ENCODE measurements at places on chromosomes 11 and 22. TPM values are rescaled to one million over a fixed set of nuclear protein-coding genes. Genes with fewer than 3 reads are reported as not detected.
A peak's percentile ranks its signal among the peaks of the same experiment; 100 is the strongest.

- DNase-seq: no peak
Measured at GRCh38 chr11:124896071-124896750, 1.5 kb downstream of the ROBO4 start.

GRCh38 chr11:112451250-112451649, 190.6 kb upstream of the PLET1 start:
- no peak for DNase-seq

DNA sequence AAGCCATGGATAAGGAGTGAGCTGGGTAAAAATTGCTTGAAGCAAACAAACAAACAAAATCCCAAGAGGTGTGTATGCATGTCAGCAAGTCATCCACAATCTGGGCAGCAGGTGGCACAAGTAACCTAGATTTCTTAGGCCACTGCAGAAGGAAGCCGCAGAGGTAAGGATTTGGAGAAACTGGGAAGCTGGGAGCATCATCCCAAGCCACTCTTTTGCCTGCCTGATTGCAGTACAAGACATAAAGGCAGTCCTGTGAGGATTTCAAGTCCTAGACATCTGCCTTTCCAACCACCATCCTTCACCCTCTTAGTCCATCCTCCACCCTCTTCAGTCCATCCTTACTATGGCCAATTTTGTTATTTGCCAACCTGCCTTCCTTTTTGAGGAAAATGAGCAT, 67.2 kb upstream of the BMAL1 start:
- peak; percentile 79 for DNase-seq

DNA sequence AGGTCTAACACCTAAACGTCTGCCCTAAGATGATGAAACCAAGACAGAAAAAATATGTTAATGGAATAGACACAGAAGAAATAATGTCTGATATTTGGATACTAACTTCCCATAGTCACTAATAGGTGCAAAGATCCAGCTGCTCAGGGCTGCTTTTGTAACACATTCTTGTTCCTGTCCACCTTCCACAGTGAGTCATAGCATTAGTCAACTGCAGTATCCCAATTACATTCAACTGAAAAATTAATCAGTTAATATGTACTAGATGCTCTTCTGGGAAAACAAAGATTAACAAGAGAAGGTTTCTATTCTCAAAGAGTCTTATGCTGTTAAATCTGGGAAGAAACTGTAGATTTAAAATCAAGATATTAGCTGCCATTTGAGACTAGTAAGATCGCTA, 47.6 kb downstream of the HEPHL1 start:
- DNase-seq: no peak

DNA sequence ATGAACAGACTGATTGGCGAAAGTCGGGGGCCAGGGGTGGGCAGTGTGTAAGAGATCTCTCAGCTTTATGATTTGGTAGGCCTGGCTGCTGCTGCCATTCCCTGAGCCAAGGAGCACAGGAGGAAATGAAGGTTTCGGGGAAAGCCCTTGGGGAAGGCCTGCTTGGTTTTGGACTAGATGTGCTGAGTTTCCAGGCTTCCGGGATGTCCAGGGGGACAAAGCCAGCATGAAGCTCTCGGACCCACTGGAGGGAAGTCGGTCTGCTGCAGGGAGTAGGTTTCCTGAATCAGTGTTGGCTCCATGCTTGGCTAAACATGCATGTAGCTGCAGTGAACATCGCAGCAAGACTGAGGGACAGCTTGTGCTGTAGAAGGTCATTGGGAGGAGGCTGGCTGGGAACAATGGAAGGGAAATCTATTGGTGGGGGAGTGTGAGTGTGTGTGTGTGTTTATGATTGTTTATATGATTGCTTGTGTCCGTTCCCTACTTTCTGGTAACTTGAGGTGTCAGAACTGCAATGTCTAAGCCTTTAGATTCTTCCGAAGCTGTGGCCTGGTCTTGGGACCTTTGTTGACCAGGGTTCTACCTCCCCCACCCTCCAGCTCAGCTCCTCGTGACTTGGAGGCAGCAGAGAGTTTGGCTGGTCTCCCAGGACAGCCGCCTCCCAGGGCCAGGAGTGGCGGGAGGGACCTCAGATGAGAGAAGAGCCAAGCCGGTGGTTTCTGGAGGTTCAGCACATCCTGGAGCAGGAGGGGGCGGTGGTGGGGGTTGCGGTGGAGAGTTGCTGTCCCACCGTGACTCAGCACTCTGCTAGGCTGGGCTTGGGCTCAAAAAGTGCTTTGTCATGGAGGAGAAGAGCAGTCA, 4.0 kb upstream of the FTH1 start:
- DNase-seq: peak; percentile 90

GRCh38 chr11:115199481-115200069, 304.6 kb downstream of the CADM1 start:
- no peak for DNase-seq

DNA sequence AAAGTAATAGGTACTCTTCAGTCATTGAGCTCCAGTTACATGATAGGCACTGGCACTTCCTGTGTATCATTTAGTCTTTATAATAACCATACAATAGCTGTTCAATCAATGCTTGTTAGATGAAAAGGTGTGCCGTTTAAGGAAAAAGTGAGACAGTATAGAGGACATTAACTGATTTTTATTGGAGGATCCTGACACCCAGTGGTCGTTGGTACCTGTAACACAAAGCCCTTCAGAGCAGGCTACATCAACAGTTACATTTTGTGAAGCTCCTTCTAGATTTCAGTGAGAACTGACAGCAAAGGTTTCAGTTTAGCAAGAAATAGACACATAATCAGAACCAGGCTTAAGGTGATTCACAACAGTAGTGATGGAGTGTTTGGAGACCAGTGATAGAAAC, 44.2 kb downstream of the CCDC81 start:
- DNase-seq: no peak

DNA sequence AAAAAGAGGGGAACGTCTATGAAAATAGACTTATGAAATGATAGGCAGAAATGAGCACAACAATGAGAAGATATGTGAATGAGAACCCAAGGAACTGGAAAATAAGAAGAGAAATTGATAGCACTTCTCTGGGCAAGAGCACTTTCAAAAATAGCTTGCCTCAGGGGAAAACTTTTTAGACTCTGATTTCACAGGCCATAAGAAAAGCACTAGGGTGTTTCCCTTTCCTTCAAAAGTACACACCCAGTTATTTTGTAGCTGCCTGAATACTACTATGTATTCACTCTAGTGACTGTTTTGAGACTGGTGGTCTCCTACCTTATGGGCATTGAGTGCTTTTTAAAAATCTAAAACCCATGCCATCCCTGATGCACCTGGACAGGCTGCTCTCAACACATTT, 172.3 kb upstream of the SOX6 start:
- DNase-seq: no peak

DNA sequence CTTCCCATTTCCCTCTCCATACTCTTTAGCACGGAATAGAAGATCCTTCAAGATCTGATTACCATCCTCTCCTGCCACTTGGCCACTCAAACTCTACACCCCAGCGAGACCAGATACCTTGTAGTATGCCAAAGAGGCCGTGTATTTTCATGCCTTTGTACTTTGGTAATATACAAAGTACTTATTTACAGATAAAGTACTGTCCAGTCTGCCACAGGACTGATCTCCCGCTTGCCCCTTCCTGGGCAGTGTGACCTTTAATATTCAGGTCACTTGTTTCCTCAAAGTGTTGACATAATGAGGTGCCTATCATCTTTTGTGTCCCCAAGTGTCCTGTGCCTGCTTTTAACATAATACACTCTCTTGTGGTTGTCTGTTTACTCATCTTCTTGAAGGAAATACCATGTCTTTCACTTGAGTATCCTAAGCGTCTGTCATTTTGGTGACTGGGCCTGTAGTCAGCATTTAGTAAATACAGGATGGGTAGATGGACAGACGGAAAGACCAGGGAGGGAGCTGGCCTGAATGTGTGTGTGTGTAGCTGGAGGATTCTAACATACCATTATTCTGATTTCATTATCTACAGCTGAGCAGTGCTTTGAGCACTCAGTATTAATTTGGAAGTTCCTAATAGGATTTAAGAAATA, 137.4 kb downstream of the NAV2 start:
- DNase-seq: no peak

DNA sequence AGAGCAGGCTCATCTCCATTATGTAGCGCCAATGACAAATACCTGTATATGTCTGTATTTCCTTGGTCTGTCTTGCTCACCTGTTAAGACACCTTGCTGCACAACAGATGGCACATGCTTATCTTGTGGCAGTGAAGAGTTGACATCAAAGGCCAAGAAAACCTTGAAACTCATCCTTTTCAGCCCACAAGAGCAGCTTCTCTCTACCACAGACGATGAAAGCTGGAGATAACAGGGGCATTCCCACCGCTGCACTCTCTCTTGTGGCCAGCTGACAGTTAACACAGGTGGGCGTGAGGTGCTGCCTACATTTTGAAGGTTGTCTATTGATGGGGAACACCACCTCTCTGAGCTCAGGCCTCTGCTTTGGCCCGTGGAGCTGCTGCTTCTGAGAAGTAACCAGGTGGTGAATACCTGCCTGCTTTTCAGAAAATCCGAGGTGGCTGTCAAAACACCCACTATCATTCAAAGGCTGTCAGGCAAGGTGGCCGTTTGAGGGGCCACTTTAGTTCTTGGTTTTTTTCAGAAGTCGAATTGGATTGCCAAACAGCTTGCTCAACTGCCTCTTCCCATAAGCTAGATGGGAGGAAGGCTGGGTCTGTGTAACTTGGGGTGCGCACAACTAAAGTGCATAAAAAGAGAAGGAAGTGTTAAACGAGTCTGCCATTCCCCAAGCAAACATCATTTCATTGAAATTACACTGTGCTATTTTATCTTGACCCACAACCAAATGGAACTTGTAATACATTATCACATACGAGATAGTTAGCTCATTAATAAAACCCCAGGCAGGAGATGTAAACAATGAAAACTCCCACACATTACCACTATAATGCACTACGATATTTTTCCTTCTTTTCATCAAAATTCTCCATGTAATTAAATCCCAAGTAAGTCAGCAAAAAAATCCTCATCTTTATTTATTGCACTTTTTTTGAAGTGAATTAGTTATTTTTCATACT, 87.1 kb upstream of the RAG2 start:
- no peak for DNase-seq

GRCh38 chr22:18101536-18101935, 9.1 kb upstream of the TUBA8 start:
- no peak for DNase-seq

DNA sequence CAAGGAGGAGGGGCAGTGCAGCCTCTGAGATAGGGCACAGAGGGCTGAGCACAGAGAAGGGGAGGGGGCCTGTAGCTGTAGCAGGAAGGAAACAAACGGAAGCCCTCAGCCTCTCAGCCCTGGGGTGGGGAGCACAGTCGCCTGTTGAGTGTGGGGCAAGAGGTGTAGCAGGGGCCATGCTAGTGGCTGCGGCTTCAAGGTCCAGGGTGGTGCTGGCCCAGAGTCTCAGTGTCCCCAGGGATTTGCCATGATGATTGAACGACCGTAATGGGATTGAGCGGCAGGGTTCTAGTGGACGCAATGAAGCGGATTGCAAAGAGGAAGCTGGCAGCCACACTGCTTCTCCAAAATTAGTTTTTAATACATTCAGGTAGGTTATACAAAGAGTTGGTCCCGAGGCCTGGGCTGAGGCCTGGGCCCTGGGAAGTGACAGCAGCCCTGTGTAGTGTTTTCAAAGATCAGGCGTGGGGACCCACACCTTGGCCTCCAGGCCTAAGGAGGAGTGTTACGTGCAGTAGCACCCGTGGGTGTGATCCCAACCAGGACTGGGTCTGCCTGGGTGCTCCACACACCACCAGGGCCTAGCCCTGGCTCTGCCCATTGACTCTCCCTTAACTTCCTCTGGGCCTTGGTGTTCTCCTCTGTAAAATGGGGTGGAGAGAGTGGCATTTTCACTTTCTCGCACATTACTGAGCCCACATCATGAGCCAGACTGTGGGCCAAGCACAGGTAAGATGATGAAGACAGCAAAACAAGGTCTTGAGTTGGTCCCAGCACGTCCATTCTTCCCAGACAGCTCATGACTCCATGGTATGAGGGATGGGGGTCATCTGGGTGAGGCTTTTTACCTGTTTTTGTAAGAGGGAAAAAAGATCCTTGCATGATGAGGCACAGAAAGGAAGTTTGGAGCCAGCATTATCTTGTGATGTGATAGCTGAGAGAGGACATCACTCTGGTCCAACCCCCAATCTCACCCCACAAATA, 13.1 kb downstream of the LRRC32 start:
- no peak for DNase-seq

- no peak for DNase-seq
Measured at GRCh38 chr11:114159320-114159719, 99.8 kb downstream of the ZBTB16 start.

GRCh38 chr11:132036746-132037466, 666.5 kb downstream of the NTM start:
- no peak for DNase-seq

- DNase-seq: no peak
Measured at GRCh38 chr11:86500500-86501140, 125.9 kb downstream of the CCDC81 start.

DNA sequence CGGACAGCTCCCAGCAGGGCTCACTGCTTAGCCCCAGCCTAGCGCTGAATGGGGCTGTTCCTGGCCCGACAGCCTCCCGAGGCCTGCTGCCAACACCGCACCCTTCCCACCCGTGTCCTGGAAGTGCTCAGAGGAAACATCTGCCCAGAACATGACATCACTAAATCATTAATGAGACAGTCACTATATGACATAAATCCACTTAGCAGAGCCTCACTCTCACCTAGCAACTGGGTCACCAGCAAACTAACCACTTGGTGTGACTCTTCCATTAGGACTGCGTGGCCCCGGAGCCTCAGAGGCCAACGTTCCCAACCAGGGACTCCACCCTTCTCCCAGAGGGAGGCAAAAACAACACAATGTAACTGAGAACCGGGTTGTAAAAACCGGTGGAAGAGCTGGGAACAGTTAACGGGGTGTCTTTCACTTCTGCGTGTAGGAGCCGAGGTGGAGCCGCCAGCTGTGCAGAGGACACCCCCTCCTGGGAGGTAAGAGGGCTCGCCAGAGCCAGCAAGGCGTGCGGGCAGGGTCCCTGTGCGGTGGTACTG, 21.4 kb upstream of the PACSIN2 start:
- DNase-seq: peak; percentile 73

GRCh38 chr11:27153136-27153535, 112.5 kb downstream of the BBOX1 start:
- no peak for DNase-seq

DNA sequence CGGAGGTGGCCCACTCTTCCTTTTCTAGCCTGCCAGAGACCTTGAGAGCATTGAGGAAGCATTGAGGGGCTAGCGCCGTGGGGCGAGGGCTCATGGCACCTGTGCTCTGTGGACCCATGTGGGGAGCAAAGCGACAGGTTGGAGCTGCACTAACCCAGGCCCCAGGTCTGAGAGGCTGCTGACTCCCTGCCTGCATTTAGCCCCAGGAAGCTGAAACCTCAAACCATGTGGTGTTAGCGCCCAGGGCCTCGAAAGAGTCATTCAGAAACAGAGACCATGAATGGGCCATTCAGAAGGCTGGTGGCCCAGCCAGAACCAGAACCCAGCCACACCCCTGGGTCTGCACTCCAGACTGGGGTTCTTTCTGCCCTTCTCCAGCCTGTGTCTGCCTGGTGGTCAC, 88.6 kb downstream of the BCR start:
- DNase-seq: no peak

The MTMR3 gene
- 22.0 TPM for total RNA-seq

The SCUBE2 gene
- total RNA-seq: 0.21 TPM

The TIGD3 gene
- 2.9 TPM for total RNA-seq

The ZNF214 gene
- total RNA-seq: 7.9 TPM

The MB gene
- 952 TPM for total RNA-seq

The OR51A2 gene
- not detected for total RNA-seq
